CD14-positive monocyte (primary cell): ENCODE measurements at places on chromosomes 3 and 15.

GRCh38 chr15:36831904-36832287, 252.5 kb downstream of the CDIN1 start:
- DNase-seq, result no peak

DNA sequence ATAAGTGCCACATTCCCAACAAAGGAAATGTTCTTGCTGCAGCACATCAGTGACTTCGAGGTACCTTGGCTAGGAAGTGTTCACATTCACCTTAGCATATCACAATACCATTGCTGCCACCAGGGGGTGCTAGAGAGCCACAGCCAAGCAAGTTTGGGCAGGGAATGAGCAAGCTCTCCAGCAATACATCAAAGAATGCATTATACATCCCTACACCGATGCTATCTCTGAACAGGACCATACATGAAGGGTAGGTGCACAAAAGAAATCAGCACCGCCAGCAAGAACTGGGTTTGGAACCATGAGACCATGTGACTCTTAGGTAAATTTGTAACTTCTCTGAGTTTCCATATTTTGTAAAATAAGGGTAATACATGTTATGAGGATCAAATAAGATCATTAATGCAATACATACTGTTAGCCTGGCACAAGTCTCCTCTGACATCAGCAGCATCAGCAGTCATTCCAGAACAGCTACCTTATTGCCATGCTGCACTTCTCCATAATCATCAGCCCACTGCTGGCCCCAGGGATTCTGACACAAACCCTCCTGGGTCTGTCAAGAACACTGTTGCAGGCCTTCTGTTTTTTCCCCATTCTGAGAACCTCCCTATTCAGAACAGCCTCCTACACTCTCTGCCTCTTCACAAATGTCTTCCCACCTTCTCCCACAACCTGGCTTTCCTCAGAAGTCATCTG, 37.5 kb downstream of the RYK start:
- DNase-seq, result peak; percentile 57

DNA sequence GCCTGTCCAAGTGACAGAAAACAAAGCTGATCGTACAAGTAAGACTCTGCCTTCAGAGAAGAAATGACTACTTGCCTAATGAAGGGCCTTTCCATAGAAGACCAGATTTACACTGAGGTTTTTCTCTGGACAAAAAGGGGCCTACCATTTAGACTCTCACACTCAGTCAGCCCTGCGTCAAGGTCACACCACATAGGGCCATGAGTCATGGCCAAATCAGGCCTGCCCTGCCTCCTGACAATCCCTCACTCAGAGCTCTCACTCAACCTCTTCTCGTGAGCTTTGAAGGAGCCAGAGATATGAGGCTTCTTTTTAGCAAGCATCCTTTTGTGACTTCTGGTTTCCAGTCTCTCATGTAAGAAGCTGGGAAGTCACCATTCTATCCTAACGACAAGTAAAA, 68.1 kb upstream of the NMNAT3 start:
- no peak for DNase-seq

DNA sequence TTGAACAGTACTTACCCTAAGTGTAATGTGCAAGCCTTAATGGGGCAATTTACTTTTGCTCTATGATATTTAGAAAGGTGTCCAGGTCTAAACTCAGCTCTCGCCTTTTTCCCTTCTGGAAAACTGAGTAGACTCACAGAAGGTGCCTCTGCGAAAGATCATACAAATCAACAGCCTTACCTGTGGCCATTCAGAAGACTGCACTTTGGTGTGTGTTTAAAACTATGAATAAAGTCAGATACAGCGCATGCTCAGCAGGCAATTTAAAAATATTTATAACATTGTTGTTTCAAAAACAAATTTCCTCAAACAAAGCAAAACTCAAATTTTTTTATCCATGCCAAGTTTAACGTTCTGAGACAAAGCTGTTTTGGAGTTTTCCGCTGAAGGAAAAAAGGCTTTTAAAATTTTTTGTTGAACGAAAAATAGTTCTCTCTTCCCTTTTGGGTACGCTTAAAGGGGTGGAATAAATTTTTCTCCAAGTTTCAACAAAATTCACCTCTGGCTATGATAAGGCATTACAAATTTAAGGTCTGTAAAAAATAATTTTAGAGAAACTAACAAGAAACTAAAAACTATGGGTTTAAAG, 156.3 kb downstream of the TIGIT start:
- DNase-seq, result no peak

- no peak for DNase-seq
These were observed 97.3 kb downstream of the MBNL1 start for GRCh38 chr3:152365766-152366593.

GRCh38 chr3:156902916-156903315, 76.8 kb downstream of the LEKR1 start:
- DNase-seq, result no peak

DNA sequence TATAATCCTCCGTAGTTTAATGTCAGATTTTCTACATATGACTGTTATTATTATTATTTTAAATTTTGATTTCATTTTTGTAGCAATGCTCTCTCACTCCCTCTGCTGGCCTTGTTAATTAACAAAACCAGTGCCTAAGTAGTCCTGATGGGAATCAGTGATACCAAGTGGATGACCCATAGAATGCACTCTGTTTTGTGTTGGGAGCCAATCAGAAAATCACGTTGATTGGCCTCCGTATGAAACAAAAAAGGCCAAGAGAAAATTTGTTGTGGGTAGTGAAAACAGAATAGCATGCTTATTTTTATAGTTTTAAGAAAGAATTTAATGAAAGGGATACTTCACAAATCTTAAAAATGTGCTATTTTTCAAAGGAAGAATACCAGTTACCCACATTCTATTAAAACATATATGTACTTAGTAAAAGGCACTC, 34.4 kb upstream of the MEIS2 start:
- no peak for DNase-seq

DNA sequence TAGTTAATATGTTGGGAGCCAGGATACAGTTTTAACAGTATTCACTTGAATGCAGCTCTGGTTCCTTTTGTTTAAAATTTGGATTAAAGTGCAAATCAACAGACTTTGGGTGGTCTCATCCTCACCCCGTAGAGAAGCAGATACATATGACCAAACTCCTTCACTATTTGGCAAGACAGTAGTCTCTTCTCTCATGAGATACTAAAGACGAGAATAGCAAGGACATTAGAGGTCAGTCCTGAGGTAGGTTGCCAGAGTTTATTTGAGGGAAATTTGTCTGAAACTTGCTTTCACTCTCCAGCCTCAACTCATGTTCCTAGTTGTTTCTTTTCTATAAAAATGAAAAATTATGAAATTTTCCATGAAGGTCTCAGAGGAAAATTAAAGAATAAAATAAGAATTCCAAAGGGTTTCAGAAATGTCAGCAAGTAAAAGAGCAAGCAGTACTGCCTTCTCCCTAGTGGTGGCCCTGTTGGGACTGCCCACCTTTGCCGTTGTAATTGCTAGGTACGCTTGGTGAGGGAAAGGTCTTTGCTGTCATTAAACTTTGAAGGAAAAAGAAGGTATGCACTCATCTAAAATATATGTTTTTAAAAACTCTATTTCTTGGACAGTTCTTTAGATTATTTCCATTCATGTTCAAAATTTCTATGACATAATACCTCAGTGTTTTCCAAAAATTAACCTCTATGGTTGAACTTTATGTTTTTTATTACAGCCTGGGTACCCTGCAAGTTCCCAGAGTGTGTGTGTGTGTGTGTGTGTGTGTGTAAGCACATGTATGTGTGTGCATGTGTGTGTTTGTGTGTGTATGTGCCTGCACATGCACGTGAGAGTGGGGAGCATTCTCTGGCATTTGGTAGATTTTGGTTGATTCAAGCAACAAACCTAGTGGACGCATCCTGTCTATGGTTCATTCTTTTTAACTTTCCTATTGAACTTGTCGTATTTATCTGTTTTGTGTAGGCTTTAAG, 111.4 kb downstream of the CMSS1 start:
- DNase-seq, result no peak

- no peak for DNase-seq
These were observed 19.7 kb downstream of the ZWILCH start for GRCh38 chr15:66524838-66525237.

- no peak for DNase-seq
These were observed 458.6 kb downstream of the PYDC2 start for GRCh38 chr3:191919491-191920026.

DNA sequence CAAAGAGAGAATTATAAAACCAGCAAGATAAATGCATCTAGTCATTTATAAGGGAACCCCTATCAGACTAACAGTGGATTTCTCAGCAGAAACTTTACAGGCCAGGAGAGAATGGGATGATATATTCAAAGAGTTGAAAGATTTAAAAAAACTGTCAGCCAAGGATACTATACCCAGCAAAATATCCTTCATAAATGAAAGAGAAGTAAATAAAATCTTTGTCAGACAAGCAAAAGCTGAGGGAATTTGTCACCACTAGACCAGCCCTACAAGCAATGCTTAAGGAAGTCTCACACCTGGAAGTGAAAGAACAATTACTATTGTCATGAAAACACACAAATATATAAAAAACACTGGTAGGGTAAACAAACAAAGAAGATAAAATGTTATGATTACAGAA, 113.4 kb upstream of the FAM3D start:
- no peak for DNase-seq

DNA sequence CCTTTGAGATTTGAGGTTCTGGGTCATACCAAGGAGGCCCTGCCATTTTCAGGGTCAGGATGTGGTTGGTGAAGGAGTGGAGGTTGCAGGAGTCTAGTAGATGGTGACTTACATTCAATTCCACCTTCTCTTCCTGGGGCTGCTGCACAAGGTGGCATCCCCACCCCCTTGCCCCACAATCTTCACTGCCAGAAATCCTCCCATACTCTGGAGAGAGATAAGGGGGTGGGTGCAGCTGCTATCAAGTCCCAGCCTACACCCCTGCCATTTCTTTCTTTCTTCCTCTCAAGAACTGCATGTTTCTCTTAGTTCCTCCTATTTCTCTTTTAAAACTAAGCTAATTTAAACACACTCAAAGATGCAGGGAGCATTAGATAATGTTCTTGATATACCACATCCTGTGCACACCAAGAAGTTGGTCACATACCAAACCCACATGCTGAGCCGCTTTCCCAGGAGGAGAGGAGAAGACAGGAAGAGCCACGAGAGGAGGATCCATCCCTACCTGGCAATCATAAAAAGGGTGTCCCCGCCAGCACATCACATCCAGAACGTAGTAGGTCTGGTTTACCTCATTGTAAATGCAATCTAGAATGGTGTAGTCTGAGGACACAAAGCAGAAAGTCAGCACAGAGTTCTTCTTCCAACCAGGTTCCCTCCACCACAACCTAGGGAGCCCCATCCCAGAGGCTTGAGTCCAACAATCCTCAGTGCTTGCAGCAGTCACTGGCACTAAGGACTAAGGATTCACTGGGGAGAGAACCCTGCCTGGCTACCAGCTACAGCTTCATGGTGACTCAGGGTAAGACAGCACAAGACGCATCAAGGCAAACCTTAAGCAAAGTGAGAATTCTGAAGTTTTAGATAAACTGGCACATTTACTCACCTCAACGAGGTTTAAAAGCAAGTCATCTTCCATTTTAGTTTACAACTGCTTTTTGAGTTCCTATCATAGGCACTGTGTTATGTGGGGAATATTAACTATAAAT, 18.5 kb downstream of the SNUPN start:
- no peak for DNase-seq

DNA sequence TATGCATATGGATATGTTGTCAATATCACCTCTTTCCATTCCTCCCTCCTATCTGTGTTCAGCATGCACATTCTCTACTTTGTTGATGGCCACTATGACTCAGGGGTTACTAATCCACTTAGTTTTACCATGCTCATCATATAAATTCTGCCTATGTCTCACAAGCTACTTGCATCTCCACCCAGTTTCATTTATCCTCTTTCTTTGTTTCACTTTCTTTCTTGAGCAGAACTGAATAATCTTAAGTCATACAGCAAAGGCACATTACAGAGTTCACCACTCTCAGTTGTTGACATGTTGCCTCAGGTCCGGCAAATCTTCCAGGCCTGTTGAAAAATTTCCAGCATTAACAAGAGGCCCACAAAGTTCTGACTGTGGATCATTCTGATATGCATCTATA, 71.5 kb downstream of the SSR3 start:
- peak; percentile 58 for DNase-seq

DNA sequence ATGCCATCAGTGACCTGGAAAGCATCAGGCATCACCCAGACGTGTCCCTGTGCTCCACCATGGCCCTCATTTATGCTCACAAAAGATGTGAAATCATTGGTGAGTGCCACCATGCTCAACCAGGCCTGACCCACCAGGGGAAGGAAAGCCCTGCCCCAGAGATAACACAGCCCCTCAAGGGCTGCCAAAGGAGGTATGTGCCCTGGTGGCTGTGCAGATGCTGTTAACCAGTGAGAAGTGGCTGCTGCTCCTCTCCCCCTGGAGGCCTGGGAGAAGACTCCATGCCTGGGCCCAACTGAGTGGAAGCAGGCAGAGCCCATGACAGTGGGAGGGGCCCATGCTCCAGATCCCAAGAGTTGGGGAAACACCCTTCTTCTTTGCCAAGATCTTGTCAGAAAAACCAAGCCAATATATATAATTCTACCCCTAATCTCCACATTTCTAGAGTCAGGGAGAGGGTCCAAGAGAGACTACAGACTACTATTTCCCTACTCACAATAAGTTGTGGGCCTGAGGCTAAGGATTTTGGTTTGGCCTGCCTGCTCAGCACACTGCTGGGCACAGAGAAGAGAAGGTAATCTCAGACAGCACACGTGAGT, 2.7 kb downstream of the TTC21A start:
- DNase-seq, result no peak
